ENCODE measurements at places on chromosomes 16 and 17.

DNA sequence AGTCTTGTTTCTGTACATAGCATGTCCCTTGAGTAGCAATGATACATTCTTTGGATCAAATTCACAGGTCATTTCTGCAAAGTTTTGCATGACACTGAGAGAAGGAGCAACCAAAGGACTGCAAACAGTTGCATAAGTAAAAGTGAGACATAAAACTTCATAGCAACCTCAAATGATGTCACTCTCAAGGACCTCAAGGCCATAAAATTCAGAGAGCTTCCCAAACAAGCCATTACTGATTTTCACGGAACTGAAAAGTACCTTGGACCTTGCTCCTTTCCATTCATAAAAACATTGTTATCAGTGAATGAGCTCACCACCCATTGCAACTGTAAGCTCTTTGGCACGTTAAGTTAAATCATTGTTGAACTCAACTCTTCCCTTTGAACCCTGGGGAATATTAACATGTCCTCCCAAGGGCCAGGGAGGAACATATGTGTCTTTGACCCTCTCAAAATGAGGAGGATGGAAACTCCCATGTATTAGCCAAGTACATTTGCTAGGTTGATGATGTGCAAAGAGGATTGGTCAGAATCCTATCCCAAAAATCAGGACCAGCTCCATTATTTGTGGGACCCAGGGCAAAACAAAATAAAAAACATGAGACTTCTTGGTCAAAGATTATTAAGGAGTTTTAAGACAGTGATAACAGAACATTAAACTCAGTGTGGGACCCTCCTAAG, 275.0 kb upstream of the DYNLRB2 start:
- DNase-seq = no peak

GRCh38 chr16:72612256-72612655, 435.7 kb downstream of the ZFHX3 start:
- peak; percentile 7 for DNase-seq

- no peak for DNase-seq
Measured at GRCh38 chr17:65688307-65688706, 126.9 kb upstream of the AXIN2 start.

DNA sequence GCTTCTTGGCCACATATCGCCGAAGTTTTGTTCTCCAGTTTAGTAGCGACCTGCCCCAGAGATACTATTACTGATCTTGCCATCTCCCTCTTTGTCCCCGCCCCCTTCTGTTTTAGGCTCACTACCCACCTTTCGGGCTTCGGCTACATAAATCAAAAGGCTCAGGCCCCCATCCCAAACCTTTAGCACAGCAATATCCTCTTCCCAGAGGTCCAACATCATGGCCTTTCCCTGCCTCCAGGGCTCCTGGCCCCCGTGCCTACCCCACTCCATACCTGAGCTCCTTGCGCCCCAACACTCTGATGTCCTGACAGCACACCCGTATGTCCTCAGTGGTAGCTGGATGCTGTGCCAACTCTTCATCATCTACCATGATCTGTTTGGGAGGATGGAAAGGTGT, 2.9 kb upstream of the PSMC5 start:
- DNase-seq = no peak

GRCh38 chr16:84848986-84849634, 29.3 kb downstream of the CRISPLD2 start:
- DNase-seq = no peak

GRCh38 chr16:58393138-58393504, 850 bp downstream of the GINS3 start:
- peak; percentile 30 for DNase-seq

GRCh38 chr16:88971371-88972097, 5.5 kb downstream of the CBFA2T3 start:
- no peak for DNase-seq

GRCh38 chr16:23214796-23215195, 32.3 kb downstream of the SCNN1G start:
- DNase-seq = no peak

- no peak for DNase-seq
Measured at GRCh38 chr16:5895976-5896375, 798.4 kb upstream of the EEF2KMT start.

DNA sequence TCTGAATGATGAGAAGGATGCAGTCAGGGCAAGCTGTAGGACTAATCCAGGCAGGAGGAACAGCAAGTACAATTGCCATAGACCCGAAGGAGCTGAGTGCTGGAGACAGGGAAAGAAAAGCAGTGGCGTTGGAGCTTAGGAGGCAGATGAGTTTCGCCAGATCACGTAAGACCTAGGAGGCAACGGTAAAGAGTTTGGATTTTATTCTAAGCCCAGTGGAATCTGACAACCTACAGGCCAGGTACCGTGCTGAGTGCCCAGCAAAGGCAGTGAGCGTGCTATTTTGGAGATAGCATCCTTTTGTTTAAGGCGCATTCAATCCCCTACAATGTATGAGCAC, 1.2 kb downstream of the USP43 start:
- no peak for DNase-seq

DNA sequence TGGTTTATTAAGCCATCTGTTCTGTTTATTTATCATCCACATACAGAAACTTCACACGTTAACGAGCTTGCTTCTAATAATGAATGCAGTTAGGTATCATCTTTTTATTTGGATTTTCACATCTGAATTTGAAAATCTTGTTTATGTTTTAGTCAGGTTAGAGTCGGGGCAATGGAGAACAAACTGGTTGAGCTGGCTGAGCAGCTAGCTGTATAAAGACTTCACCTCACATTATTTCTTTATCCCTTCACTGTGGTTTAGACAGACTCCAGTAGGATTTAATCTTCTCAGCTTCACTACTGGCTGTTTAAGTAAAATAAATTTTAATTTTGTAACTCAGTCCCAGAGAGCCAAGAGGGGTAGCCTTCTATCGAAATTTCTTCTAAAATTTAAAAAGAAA, 415.9 kb downstream of the RBFOX1 start:
- DNase-seq = no peak

DNA sequence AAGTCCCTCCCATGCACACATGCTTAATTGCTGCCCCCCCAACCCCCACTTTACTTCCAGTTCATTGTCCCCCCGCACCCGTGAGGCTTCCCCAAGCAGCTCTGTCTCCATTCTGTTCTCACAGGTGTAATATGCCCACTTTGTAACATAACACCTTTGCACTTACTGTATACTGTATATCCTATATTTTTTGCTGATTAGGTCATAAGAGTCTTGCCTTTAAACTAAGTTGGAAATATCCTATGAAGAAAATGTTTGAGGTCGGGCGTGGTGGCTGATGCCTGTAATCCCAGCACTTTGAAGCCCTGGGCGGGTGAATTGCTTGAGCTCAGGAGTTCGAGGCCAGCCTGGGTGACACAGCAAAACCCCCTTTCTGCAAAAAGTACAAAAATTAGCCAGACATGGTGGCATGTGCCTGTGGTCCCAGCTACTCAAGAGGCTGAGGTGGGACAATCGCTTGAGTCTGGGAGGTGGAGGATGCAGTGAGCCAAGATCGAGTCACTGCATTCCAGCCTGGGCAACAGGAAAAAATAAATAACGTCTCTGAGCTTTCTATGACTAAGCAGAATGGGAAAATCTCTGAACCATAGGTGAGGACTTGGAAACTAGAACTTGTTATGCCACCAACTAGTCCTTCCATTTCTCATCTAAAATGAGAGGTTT, 76.1 kb downstream of the TNRC6C start:
- DNase-seq = no peak

GRCh38 chr16:4685776-4686496, 7.4 kb upstream of the NUDT16L1 start:
- DNase-seq = no peak

GRCh38 chr17:1095853-1096173, 84.0 kb downstream of the ABR start:
- DNase-seq = no peak

GRCh38 chr17:48568499-48569239, 9.5 kb downstream of the HOXB4 start:
- peak; percentile 52 for DNase-seq

DNA sequence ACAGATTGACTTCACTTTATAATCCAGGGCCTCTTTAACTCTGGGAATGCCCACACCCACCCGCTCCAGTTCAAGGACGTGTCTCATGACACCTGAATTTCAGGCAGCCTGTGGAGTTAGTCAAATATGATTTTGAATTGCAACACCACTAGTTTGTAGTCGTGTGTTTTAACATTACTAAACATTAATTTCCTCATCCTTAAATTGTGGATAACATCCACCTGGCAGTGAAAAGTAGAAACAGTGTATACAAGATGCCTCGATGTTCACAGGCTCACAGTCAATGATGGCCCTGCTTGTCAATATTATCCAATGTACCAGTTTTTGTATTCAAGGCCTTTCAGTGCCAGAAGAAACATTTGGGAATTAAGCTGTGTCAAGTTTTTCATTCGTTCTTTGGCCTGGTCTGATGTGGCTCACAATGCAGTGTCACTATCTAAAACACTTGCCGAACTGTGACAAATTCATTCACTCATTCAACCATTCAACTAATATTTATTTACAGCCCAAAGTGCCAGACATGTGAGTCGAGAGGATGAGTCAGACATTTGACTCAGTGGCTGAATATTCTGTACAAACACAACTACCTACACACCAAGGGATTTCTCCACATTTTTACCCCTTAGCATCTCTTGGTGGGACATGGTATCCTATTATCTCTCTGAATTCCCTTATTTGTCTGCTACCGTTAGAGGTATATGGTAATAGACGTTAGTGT, 1.4 kb downstream of the MEIOB start:
- DNase-seq = peak; percentile 13

DNA sequence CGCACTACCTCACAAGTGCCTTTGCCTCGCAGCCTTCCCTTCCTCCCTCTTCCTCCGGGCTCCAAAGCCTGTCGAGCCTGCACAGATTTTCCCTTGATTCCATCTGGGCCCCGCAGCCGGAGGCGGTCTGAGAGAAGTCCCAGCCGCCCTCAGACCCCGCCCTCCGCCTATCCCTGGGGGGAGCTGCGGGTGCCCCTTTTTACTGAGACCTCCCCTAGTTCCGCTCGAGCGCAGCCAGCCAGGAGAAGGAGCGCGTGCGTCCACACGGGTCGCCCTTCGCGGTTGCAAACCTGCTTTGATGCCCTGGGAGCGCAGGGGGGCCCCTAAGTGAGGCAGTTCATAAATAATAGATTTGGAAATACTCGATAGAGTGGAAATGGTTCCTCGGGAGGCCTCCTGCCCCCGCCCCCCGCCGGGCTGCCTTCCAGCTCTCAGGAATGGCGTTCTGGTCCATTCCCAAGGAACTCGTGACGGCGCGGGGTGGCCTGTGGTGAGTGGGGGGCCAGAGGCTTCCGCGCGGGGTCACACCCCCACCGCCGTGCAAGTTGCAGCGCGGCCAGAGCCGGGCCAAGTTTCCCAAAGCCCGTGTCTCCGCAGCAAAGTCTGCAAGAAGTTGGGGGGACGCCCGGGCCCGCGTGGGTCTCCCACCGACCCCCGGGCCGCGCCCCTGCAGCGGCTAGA, 610 bp downstream of the C16orf74 start:
- peak; percentile 80 for DNase-seq

- no peak for DNase-seq
Measured at GRCh38 chr17:27351759-27352158, 57.8 kb downstream of the WSB1 start.

DNA sequence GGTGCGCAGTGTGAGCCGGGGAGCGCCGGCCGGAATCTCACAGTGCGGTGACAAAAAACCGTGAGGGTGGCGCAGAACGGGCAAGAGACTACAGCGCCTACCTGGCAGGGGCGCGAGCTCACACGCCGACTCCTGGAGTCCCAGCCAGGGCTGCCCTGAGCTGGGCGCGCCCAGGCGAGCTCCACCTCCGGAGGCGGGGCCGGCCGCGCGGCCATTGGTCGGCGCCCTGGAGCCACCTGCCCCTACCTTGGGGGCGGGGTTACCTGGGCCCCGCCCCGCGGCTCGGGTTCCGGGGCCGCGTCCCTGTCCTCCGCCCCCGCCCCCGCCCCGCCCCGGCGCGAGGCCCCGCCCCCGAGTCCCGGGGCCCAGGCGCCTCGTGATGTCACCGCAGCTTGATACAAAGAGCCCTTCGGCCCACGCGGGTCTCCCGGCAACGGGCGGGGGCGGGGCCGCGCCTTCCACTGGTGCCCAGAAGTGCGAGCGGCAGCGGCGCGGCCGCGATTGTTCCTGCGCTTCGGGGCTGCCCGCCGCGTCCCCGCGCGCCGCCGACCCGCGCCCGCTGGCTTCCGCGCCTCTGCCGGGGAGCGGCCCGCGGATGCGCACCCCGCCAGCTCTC, 96.3 kb downstream of the RAB11FIP4 start:
- DNase-seq = peak; percentile 71

GRCh38 chr17:79808763-79809529, 12.1 kb upstream of the CBX8 start:
- DNase-seq = no peak

DNA sequence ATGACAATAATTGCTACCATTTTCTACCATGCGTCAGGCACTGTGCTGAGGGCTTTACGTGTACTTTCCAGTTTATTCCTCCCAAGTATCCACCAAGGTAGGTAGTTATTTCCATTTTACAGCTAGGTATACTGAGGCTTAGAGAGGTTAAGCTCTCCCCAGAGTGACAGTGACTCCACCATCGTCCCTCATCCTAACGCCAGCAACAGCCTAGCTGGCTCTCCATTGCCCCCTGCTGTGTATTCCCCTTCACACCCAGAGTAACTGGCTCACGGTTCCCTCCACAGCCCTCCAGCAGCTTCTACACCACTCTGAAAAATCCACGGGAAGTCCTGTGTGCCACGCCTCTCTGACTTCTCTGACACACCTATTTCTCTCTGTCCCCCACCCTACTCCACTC, 7.1 kb upstream of the ASGR1 start:
- peak; percentile 40 for DNase-seq

DNA sequence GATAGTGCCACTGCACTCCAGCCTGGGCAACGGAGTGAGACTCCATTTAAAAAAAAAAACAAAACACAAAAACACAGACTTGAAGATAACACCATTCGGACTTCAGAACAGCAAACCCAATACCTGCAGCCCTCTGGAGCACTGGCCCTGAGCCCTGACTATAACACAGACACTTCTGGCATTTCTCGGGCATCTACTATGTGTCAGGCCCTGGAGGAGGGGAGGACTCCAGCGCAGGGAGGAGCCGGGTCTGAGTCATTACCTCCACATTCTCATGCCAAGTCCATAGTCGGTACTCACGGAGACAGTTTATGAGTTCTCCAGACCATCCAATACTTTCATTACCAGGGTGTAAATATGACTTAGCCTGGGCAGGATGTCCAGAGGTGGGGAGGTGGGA, 48.8 kb downstream of the PITPNM3 start:
- DNase-seq = no peak

All from A673 (cell line).